ENCODE measurements at places on chromosomes 4 and X.

- DNase-seq = no peak
Observed at GRCh38 chr4:126038502-126039144, 723.9 kb downstream of the FAT4 start.

DNA sequence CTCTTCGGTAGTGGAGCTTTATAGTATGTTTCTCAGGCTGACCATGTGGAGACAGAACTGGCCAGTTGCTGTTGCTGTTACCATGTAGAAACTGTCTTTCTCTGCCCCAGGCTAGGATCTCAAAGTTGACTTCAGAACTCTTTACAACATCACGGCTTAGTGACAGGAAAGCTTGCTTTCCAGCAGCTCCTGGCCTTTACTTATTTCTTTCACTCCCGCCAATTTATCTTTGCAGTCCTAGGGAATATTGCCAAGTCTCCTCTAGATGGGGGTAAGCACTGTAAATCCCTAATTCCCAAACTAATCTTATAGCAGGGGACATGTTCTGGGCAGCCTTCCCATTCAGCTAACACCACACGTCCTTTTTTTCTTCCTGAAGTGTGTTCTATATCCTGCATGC is 631.6 kb downstream of the SPRY1 start:
- no peak for DNase-seq

DNA sequence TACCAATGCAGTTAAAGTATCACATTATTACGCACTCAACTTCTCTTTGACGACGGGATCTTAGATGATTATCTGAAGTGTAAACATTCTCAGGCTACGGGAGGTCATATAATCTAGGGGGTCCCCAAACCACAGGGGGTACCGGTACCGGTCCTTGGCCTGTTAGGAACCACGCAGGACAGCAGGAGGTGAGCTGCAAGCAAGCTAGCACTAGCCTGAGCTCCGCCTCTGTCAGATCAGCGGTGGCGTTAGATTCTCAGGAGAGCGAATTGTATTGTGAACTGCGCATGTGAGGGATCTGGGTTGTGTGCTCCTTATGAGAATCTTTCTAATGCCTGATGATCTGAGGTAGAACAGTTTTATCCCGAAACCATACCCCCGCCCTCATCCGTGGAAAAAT is 20.6 kb upstream of the PRR27 start:
- no peak for DNase-seq

GRCh38 chr4:140672416-140672815 is 83.8 kb downstream of the TBC1D9 start:
- DNase-seq = no peak

DNA sequence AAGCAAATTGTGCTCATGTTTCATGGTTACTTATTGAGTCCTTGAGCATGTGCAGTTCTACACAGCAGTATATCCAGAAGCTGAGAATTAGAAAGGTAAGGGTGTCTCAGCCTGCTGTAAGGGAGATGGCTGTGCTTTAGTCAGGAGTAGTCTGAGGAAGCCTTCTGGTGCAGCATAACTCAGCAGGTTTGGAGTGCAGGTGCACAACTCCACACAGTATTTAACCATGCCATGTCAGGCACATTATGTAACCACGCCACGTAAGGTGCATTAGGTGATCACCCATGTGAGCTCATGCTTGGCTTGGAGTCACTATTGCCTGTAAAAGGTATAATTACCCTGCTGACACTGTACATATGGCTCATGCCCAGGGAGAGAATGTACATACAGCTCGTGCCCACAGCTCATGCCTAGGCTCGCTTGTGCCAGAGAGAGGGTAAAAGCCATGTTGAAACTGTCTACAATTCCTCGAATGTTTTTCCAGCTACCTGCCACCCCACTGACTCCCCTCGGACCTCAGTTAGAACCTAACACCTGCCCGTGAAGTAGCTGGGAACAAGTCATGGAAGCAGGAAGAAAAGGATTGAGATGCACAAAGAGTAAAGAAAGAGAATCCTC is 37.8 kb downstream of the UCHL1 start:
- DNase-seq = no peak

GRCh38 chr4:142856576-142856975 is 10.5 kb upstream of the INPP4B start:
- DNase-seq = no peak

DNA sequence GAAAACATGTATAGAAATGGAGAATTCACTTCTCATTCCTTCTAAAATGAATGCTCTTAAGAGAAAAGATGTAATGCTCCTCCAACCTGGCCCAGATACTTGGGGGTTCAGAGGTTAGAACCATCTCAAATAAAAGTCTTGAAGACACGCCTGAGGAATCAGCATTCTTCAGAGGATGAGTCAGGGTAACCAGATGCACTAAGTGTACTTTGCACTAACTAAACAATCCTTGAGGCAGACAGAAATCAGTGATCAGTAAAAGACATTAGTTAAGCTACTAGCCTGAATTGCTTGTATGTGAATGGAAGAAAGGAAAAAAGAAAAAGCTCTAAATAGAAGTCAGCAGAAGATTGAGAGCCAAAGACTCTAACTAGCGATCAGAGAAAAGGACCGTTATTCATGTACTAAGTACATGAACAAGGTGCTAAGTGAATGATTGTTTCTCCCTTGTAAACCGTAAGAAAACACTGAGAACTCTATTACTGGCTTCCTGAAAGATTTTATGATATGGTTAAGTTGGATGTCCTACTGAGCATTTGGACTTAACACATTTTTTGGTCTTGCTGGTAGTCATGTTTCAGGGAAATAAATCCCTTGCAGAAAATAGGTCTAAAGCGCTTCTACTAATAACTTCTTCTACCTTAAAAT is 738.3 kb downstream of the STPG2 start:
- no peak for DNase-seq

DNA sequence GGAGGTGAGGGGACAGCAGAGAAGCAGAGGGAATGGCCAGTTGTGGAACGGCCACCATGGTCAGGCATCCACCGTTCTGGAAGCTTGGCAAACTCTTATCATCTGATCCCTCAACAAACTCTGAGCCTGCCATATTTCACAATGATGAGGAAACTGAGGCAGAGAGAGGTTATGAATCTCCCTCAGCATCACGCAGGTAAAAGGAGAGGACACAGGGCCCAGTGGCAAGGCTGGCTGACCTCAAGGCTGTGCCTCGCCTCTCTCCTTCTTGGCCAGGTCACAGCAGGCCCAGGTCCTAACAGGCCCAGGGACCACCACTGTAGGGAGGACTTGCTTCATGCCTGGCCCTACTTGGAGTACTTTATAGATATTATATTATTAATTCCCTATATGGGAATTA is 242.8 kb downstream of the EVC2 start:
- no peak for DNase-seq

GRCh38 chr4:185304541-185304940 is 91.2 kb downstream of the LRP2BP start:
- DNase-seq = no peak

DNA sequence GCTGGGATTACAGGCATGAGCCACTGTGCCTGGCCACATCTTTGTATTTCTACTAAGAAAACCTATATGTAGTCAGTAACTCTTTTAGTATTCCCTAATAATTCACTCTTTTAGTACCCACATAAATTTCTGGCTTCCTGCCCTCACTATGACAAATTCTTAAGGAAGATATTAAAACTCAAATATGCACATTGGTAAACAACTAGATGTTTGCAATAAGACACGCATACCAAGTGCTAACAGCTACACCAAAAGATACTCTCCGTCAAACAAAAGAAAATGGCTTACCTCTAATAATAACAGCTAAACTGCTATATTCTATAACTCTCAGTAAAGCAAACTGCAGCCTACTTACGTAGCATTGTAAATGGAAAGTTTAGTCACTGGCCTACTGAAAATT is 6.3 kb downstream of the UBA6 start:
- no peak for DNase-seq

DNA sequence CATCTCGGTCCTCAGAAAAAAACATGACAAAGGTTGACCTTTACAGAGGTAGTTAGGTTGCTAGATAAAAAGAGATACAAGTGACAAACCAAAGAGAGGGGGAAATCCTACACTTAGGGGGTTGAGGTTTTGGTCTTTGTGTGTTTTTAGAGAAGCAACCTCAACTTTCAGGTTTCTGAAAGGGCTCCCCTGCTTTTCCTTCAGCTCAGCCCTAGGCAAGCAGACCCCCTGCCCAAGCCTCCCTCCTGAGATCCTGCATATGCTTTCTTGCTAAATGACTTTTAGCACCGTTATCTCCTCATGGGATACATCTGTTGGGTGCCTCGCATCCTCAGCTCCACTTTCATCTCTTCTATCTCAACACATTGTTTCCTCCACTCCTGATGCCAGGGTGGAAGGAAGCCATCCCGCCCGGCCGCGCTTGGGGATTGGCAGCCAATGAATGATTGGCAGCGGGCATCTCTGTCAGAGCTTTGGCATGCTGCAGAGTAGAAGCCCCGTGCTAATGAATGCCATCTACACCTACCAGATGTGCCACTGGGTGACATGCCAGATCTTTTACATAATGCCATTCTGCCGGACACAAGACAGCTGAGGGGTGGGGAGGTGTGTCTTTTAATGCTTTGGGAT is 15.0 kb upstream of the PRDM8 start:
- peak; percentile 81 for DNase-seq
